ENCODE measurements at places on chromosomes 3 and 15.

- DNase-seq, result no peak
Observed at GRCh38 chr15:26357653-26358052, 415.2 kb downstream of the GABRB3 start.

DNA sequence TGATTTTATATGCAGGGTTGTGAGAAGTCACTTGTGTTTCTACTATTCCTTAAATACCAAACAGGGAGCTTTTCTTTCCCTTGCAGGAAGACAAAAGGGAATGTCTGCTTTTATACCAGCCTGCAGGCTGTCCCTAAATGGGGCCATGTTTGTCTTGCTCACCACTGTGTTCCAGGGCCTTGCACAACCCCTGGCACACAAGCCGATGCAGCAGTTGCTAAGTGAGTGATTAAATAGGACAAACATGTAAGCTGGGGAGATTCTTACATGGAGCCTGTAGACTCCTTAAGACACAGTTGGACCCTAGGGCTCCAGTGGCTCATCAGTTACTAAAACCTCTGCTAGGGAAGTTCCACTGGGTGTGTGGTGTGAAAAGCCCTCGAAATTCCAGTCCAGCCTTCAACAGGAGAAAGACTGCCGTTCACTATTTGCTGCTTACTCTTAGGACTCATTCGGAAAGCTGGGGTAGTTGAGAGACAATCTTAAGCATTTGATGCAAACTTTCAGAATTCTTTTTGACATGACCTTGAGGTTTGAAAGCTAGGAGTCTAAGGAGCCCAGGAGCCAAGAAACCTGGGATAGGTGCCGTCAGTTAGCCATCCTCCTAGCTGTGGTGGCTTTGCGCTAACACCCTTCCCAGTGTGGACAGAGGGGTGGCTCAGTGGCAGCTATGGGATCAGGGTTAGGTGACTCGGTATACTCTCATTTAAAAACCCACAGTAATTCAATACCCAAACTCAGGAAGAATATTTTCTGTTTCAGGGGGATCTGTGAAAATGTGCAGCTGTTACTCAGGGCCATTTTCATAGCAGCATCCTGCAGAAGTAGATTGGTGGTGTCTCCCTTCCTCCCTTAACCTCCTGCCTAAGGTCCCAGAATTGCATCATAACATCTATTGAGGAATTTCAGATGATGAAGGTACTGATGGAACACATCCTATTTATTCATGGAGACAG is 39.1 kb downstream of the SYNM start:
- DNase-seq, result no peak

GRCh38 chr3:193894121-193894863 is 241.7 kb upstream of the HES1 start:
- peak; percentile 29 for DNase-seq

DNA sequence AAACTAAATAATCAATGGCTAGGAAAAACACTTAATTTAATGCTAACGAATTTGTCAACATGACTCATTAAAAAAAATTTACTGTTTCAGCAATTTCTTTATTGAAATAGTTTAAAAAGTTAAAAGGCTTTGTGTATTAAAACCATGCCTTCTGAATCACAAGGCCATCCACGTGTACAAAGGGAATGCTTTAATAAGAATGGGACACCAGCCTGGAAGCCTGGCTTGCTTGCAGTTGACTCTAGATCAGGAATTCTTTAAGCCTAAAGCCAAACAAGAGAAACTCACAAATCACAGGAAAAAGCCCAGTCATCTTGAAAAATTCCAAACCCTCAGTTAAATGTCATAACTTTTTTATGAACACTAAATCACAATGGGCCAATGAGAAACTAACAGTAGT is 137.6 kb downstream of the PEAK1 start:
- DNase-seq, result no peak

GRCh38 chr3:155316426-155316825 is 22.9 kb upstream of the STRIT1 start:
- no peak for DNase-seq

GRCh38 chr3:197365586-197365985 is 67.2 kb upstream of the DLG1 start:
- no peak for DNase-seq

GRCh38 chr3:69205385-69205784 is 83.0 kb upstream of the LMOD3 start:
- DNase-seq, result no peak

DNA sequence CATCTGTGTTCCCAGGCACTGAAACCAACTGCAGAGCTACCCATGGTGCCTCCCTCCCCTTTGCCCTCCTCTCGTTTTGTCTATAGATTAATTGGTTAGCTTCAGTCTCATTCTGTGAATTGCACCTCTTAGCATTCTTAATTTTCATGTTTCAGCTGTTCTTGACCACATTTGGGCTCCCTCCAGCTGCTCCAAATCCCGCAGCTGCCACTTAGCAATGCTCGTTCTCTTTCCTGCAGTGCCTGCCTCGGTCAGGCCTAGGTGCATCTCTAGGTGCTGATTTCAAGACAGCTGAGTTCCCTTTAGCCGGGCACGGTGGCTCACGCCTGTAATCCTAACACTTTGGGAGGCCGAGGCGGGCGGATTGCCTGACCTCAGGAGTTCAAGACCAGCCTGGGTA is 47.0 kb upstream of the SMAD3 start:
- no peak for DNase-seq

- no peak for DNase-seq
Observed at GRCh38 chr3:43031889-43032545, 52.9 kb downstream of the GASK1A start.

GRCh38 chr3:141370065-141370533 is 1.8 kb downstream of the ZBTB38 start:
- peak; percentile 94 for DNase-seq

- peak; percentile 62 for DNase-seq
Observed at GRCh38 chr3:197256836-197257444, 41.5 kb downstream of the DLG1 start.

GRCh38 chr3:67937498-67938118 is 283.2 kb upstream of the SUCLG2 start:
- DNase-seq, result no peak

DNA sequence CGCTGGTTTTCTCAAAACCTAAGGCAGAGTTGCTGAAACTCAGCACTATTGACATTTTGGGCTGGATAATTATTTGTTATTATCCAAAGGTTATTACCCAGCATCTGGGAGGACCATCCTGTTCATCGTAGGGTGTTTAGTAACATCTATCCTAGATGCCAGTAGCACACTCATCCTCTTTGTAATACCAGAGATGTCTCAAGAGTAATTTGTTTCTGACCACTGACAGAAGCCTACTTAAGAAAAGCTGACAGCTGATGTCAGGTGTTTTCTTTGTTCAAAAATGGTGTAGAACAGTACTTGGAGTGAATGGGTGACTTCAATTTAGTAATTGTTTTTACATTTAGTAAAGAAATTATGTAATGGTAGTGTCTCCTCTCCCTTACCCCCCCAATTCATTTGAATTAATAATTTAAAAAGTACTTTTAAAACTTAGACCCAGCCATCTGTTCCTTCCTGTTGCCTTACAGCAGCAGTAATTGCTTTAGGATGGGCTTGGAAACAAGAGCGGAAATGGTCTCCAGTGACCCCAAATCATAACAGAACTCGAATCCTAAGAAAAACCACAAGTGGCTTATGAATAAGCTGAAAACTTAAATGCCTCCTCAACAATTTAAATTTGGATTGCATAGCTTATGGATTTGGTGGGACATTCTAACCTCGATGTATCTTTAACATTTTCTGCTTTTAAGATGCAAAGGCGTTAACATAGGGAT is 105.4 kb downstream of the PTPRG start:
- no peak for DNase-seq
